Activated CD8-positive, alpha-beta memory T cell treated with anti-CD3 and anti-CD28 coated beads for 1 hour (primary cell): ENCODE measurements at places on chromosomes 4 and X.

DNA sequence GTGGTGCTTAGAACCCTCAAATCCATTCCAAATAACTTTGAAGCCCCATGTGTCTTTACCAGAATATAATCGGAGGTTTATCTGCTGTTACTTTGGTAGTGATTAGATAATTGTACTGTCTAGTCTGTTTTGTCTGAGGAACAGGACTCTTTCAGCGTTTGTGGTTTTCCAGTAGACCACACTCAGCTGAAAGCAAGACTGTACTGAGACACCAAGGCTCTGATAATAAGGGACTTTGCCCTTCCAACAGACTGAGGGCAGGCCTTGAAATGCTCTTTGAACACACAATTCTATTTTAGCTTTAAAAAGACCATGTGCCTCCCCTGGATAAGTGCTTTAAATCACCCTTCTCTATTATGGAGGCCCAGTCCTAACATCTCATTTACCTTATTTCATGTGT lies 76.1 kb downstream of the KLHL8 start:
- no peak for DNase-seq

GRCh38 chr4:950136-951020 lies 18.1 kb downstream of the TMEM175 start:
- DNase-seq, result no peak

- no peak for DNase-seq
These were observed 14.8 kb downstream of the NDNF start for GRCh38 chr4:121057466-121057922.

GRCh38 chrX:43604753-43605152 lies 51.3 kb upstream of the MAOA start:
- no peak for DNase-seq
